ENCODE measurements at places on chromosomes 11 and 22.
A peak's percentile ranks its signal among the peaks of the same experiment; 100 is the strongest.

DNA sequence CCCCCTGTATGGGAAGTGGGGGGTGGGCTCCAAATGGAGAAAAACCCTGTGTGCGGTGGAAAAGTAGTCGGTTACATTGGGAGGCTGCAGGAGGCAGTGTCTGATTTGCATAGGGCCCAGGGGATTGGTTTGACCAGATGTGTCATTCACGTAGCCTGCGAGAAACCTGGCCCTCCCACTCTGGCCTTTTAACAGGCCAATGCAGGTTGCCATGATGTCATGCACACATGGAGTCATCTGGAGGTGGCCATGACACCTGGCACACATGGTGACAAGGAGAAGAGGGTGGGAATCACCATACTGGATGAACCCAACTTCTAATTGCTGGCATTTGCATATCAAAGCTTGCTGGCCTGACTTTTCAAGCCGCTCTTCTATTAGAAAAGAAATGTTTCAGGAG lies 50.6 kb downstream of the FAM181B start:
- DNase-seq: no peak

DNA sequence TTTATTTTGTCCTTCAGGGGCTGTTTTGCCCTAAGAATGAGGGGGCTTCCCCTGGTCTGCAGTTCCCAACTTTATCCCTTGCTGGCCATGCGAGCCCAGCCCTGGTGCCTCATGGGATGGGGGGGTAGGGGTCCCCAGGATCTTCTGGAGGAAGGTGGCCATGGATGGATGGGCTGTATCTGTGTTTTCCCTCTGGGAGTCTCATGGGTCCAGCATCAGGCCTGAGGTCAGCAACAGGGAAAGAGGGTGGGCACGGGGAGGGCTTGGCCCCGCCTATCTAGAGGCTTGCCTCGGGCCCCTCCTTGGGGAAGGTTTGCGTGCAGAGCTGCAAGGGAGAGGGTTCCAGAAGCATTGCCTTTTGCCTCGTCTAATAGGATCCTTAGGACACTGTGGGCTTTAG lies 10.8 kb upstream of the ADORA2A start:
- DNase-seq: no peak

GRCh38 chr11:116714902-116715301 lies 57.9 kb downstream of the BUD13 start:
- DNase-seq: no peak

DNA sequence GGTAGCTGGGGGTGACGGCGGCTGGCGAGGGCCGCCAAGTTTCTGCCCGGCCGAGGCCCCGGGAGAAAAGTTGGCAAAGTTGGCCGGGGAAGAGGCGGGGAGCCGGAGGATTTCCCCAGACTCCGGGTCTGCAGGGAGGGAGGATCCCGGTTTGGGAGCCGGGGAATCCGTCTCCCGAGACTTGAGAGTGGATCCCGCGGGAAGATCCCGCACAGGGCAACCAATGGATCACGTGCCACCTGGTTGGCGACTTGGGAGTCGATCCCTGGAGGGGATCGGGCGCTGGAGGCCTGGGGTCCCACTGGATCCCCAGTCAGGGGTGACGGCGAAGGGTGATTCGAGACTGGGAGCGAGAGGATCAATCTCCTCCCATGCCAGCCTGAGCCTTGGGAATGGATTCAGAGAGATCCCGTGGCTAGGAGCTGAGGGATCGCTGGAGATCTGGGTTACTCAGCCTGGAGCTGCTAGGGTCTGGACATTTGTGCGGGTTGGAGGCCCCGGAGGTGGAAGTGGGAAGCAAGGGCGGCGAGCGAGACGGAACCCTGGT lies 394 bp downstream of the KIAA1671 start:
- DNase-seq: no peak

DNA sequence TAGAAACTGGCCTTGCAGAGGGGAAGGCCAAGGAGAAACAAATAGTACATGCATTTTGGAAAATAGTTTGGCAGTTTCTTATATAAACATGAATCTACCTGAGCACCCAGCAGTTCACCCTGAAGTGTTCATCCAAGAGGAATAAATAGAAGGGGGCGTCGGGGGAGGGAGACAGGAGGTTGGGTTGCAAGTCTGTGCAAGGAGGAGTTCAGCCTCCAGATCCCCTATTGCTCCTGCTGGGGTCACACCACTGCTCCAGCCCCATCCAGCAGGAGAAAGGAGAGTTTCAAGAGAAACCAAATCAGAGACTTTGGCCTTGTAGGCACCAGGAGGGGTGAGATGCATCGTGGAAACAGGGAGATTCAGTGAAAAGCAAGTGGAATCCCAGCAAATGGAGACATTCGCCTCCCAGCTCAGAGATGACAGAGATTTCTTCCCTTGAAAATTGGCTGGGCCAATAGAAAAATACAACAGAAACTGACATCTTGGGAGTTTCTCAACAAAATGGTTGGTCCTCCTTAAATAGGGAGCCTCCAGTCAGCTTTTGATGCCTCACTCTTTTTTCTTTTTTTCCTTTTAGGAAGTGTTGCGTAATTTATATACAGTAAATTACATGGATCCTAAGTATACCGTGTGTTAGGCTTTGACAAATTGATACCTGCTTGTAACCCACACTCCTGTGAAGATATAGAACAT lies 34.1 kb downstream of the OTOG start:
- DNase-seq: no peak

GRCh38 chr22:19410941-19411689 lies 20.4 kb downstream of the HIRA start:
- DNase-seq: no peak

DNA sequence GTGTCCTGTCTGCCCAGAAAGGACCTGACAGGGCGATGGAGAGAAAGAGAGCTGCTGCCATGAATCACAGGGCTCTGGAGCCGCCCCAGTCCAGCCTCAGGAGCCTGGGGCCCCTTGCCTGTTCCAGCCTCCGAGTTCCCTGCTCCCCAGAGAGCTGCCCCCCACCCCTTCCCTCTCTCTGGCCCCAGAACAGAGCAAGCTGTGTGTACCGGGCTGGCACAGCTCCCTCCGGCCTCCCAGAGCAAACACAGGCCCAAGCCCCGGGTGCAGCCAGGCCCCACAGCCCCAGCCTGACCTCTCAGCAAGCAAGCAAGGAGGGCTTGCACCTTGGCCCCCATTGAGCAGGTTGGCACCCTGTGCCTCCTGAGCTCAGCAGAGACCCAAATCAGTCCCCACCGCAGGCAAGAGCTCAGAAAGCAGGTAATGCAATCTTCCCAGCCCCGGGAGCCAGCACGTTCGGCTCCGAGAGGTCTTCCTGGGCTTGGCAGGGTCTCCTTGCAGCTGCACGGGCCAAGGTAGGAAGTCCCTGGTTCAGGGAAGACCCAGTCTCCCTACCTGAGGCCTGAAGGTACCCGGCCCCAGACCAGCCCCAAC lies 1.4 kb downstream of the PACSIN3 start:
- DNase-seq: no peak

- DNase-seq: peak; percentile 74
These were observed 3.5 kb upstream of the KRTAP5-6 start for GRCh38 chr11:1693327-1694063.

DNA sequence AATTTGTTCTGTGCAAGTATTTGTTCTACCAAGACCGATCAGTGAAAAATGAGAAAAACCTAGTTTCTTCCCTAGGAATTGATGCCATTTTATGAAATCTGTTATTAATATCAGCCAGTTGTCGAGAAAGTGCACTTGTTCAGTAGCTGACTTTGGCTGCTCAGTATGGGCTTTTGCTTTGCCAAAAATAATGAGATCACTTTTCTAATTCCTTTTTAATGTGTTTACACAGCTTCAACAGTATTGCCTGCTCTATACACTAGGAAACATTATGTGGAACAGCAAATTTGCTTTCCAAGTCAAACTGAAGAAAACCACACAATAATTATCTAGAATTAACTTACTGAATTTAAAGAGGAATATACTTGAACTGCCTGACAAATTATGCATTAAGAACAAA lies 34.4 kb downstream of the SCUBE2 start:
- DNase-seq: no peak

- DNase-seq: no peak
These were observed 51.5 kb downstream of the ALG9 start for GRCh38 chr11:111819829-111820237.

- DNase-seq: no peak
These were observed 5.2 kb downstream of the PLAAT5 start for GRCh38 chr11:63485777-63486176.

- no peak for DNase-seq
These were observed 150.6 kb downstream of the GRIK4 start for GRCh38 chr11:120662071-120662676.

- DNase-seq: no peak
These were observed 22.7 kb upstream of the RASD2 start for GRCh38 chr22:35517769-35518530.

DNA sequence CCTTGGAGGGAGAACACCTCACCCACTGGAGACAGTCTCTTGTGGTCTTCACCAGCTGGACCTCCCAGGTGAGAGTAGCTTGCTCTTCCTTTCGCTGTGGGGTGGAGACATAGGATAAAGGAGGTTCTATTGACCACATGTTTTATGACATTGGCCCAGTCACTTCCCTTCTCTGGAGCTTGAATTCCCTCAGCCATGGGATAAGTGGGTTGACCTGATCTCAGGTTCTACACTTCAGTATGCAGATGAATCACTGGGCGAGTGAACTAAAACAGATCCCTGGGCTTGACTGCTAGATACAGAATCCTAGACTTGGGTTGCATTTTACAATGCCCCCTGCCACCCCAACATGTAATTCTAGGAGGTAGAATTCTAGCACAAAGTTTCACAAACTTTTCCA lies 54.8 kb upstream of the PRSS23 start:
- DNase-seq: no peak

DNA sequence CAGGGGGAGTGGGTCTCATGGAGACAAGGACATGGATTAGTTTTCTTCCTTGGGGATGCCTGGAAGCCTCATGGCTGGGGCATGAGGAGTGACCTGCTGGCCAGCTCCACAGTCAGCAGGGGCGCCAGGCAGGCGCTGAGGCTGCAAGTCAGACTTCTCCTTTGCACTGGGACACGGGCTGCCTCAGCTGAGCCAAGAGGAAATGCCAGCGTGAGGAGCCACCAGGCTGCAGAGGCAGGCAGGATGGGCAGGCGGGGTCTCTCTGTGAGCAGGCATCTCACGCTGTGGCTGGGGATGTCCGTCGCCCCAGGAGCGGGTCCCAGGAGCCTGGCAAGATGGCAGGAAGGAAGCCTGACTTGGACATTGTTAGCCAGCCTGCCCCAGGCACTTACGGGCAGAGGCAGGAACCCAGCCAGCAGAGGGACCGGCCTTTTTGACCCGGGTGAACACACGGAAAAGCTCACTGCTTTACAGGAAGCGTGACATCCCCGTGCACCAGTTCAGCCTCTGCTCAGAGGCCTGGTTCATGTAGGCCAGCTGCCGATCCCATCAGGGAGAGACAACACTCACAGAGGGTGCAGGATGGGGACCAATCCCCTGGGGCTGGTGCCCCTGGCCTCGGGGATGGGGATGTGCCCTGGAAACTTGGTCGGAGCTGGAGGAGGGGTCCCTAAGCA lies 10.2 kb downstream of the GNB1L start:
- DNase-seq: no peak

DNA sequence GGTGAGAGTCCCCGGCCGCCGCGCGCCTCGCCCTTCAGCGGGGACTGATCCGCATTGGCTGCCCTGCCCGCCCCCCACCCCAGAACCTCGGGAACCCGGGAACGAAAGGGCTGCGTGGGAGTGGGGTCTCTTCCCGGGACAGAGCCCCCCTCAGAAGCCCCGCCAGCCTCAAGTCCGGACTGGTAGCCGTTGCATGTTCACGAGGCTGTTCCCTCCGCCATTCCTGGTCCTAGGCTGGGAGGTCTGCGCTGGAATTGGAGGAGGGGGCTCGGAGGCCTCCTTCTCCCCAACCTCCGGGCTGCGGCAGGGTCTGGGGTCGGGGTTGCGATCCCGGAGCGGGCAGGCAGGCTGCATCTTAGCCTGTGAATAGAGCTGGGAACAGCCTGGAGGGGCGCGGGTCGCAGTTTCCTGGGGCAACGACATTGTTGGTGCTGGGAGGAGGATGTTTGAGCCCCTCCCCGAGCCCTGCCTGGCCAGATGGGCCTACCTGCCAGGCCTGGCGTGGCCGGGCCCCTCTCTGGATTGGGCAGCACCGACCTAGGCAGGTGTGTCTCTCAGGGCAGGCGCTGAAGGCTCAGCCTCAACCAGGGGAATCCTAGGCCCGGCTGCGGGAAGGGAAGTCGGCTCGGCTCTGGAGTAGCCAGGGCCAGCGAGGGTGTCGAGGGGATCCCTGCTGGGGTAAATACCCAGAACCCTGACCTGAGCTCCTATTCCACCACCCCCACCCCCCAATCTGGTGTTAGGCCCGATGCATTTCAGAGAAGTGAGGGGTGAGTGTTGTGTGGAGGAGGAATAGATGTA lies 670 bp downstream of the MAPK8IP1 start:
- DNase-seq: no peak

DNA sequence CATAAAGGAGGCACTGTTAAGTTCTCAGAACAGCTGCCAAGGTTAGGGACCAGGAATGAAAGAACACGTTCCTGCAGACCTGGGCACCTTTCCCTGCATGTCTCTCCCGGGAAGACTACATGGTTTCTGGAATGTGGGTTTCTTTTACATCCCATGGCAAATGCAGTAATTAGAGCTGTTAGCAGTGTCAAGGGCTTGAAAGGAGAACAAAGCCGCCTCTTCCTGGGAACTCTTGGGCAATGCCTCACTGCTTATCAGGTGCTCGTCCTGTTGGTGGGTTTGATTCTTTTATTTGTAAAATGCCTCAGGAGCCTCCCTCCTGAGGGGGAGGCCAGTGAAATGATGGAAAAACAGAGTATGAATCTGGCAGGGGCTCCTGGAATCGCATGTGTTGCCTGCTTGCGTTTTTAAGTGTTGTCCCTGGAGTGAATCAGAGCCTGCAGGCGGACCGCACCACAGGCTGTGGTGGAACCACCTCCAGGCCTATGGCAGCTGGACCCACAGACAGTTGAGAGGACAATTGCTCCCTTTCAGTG lies 723 bp upstream of the C22orf31 start:
- DNase-seq: no peak

GRCh38 chr11:65786786-65787636 lies at the start of gene OVOL1:
Gene OVOL1, plus strand, starts transcription at chr11:65787063. Its CDS starts 311 bp downstream, at chr11:65787374.
- DNase-seq: no peak

DNA sequence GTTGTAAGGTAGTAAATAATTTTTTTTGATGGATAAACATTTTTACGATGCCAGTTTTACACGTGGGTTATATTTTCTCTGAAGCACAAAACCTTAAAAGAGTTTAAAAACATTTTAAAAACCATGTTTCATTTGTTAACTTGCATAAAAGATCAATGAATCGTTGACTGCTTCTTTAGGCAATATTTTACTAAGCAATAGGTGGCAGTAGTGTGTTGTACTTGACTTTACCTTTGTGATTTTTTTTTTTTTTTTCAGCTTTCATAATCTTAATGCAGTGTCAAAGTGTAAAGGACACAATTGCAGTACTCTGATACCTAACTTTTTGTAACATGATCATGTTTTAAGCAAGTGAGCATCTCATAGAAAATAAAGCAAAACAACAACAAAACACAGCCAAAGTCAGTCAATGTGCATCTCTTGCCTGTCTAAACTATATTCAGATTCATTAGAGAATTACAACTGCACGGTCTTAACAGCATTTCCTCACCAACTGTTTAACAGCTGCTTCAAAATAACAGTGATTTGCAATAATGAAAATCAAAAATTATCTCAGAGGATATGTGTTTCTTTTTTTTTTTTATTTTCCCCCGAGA lies 27.7 kb downstream of the DNAJC24 start:
- DNase-seq: no peak
